Lower lobe of right lung (tissue), 2 donors: ENCODE measurements at places on chromosomes 1 and 21.

GRCh38 chr1:172726740-172727139 lies 67.8 kb downstream of the FASLG start:
- no peak for DNase-seq

DNA sequence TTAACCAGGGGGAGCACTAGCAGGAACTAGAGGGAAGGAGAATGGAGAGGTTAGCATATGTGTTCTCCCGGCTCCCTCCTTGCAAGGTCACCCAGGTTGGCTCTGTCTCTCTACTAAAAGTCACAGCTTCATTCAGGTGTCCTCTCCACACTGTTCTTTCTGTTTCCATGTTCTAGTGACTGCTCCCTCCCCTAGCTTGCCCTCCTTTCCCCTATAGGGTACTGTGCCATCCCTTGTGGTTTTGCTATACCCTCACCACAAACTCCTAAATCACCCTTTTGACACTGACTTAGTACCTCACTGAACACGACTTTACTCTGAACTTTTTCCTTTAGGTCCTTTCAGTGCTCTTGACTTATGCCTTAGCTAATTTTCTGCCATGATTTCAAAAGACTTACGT lies 389.3 kb downstream of the ST6GALNAC3 start:
- no peak for DNase-seq

DNA sequence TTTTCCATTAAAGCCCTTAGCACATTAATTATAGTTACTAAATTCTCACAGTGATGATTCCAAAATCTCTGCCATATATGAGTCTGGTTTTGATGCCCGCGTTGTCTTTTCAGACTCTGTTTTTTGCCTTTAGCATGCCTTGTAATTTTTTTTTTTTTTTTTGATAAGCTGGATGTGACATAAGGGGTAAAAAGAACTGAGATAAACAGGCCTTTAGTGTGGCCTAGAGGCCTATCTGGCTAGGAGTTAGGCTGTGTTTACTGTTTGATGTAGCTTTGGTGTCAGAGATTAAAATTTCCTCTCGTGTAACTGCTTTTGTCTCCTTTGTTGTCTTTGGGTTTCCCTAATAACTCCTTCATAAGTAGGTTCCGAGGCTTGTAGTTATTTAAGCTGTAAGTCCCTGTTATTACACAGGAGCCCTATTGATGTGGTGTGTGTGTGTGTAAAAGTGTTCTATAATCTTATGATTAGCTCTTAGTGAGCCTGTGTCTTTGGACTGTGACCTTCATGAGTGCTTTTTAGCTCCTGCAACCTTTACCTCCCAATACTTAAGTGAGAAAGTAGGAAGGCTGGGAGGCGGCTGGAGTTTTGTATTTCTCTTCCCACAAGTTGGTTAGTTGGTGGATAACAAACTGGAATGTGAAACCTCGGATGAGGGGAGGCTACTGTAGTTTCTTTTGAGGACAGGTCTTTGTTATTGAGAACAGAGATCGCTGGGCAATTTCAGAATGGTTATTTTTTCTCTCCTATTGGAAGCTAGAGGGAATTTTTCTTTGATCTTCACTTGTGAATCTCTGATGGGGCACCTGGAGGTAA lies 19.3 kb downstream of the HS2ST1 start:
- no peak for DNase-seq

GRCh38 chr1:55886856-55887712 lies 671.9 kb upstream of the USP24 start:
- DNase-seq: no peak

- no peak for DNase-seq
Observed at GRCh38 chr1:228976316-228976715, 241.0 kb downstream of the RHOU start.

DNA sequence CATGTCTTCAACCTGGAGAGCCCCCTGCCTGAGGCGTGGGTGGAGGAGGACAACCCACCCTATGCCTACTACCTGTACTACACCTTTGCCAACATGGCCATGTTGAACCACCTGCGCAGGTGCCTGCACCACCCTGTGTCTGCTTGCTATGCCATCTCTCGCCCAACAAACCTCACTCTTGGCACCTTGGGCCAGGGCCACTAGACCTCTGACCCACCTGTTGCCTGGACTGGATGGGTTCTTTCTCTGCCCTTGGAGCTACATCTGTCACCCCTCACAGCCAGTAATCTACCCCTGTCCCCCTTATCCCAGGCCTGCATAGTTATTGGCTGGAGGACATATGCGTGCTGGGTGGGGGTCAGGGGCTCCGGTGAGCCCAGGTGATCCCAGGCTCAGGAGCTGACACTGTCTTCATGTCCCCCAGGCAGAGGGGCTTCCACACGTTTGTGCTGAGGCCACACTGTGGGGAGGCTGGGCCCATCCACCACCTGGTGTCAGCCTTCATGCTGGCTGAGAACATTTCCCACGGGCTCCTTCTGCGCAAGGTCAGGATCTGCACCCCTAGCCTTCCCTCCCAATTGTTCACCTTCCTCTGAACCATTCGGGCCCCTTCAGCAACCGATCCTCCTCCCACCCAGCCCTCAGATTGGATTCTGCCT lies 9.9 kb downstream of the AMPD2 start:
- no peak for DNase-seq

- no peak for DNase-seq
Observed at GRCh38 chr1:110672001-110672752, 2.6 kb downstream of the KCNA3 start.
